ENCODE measurements at places on chromosomes 6 and 20.

- DNase-seq, result peak; percentile 34
Measured at GRCh38 chr20:16434062-16434664, 139.1 kb downstream of the KIF16B start.

- peak; percentile 12 for DNase-seq
Measured at GRCh38 chr6:34338811-34339210, 53.7 kb downstream of the NUDT3 start.

DNA sequence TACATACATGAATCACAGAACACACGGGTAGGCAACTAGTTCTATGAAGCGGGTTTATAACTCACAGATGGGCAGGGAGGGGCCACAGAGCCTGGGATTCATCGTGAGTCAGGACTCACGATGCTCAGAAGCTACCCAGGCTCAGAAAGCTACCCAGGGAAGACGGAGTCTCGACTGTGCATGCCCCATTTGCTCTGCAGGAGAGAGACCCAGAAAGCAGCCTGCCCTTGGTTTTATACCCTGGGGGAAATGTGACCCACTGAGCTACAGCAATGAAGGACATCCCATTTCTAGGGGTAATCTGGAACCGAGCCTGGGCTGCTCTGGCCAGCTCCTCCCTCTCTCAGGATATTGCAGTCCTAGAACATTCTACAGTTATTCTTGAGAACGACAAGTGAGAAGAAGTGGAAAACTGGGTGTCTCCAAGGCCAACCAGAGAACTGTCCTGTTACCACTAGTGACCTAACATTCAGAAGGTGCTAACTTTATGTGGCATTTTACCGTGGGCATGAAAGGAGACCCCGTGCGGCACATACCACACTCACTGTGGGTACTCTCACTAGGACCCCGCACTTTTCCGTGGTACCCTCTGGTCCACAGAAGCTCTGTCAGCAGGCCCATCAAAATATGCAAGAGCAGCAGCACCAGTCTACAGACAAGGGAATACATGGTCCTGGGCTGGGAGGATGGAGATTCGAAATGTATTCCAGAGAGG is 201.9 kb upstream of the PMEPA1 start:
- DNase-seq, result no peak

DNA sequence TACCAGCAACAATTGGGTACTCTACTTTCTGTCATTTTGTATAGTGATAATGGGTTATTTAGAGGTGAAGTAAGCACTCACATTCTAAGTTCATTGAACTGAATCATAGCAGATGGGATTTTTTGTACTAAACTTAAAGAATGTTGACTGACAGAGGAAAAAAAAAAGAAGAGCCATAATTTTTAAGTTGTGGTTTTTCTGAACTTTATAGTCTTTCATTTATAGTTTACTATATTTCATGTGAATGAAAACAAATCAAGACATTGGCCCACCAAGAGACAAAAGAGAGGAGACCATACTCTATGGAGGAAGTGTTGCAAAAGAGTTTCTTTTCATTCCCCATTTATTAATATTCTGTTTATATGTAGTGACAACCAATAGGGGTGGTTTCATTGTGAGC is 685.7 kb downstream of the BCKDHB start:
- no peak for DNase-seq
